ENCODE measurements at places on chromosomes 11 and 22. TPM values are rescaled to one million over a fixed set of nuclear protein-coding genes. Genes with fewer than 3 reads are reported as not detected.
A peak's percentile ranks its signal among the peaks of the same experiment; 100 is the strongest.

DNA sequence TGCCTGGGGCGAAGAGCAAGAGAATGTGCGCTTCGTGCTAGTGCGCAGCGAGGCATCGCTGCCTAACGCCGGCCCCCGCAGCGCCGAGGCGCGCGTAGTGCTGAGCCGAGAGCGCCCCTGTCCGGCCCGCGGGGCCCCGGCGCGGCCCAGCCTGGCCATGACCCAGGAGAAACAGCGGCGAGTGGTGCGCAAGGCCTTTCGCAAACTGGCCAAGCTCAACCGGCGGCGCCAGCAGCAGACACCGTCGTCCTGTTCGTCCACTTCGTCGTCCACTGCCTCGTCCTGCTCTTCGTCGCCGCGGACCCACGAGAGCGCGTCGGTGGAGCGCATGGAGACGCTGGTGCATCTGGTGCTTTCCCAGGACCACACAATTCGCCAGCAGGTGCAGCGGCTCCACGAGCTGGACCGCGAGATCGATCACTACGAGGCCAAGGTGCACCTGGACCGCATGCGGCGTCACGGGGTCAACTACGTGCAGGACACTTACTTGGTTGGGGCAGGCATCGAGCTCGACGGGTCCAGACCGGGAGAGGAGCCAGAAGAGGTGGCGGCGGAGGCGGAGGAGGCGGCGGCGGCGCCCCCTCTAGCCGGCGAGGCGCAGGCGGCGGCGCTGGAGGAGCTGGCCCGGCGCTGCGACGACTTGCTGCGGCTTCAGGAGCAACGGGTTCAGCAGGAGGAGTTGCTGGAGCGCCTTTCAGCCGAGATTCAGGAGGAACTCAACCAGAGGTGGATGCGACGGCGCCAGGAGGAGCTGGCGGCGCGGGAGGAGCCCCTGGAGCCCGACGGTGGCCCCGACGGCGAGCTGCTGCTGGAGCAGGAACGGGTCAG is 1.0 kb downstream of the RASSF10 start:
- peak; percentile 17 for DNase-seq

SLC43A1 gene
- 11.0 TPM for total RNA-seq

TMEM191B gene
- 0.13 TPM for total RNA-seq

- DNase-seq = no peak
Observed at GRCh38 chr11:129331217-129331616, 44.4 kb upstream of the BARX2 start.

- DNase-seq = peak; percentile 90
Observed at GRCh38 chr11:60159868-60160267, 23.0 kb downstream of the MS4A6A start.

- no peak for DNase-seq
Observed at GRCh38 chr11:63858628-63859550, 20.0 kb downstream of the MARK2 start.

EFEMP2 gene
- total RNA-seq = 44.4 TPM

GRCh38 chr11:71976551-71976950 is 22.2 kb upstream of the IL18BP start:
- no peak for DNase-seq

DNA sequence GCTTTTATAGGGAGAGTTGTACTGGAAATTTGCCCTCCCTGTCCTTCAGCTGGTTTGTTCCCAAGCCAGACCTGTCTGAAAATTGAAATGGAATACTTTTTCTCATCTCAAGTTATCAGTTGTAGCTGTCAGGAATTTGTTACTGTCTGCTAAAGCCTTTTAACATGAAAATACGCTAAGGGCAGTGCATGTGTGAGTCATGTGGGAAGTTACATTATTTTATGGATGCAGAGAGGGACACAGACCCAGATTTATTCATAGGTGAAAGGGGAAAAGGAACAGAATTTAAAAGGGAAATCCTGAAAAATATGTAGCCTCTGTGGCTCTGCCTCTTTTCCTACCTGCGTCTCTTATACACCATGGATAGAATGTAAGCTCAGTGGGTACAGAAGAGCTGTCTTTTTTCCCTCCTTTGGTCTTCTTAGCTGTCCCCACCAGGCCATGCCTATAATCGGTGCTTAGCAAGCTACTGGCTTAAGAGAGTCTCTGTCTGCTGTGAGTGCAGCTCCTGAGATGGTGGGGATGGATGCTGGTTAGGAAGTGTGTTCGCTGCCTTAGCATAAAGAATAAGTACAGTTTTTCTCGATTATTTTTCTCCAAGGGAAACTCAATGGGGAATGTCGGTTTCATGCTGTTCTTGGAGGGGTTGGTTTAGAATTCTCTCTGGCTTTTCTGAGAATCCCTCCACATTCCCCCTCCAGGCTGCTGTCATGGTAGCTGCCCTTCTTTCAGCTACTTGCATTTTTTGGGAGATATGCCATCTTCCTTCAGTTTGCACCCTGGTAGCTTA is 166.8 kb downstream of the TEAD1 start:
- DNase-seq = peak; percentile 68

HORMAD2 gene
- not detected for total RNA-seq

MRGPRX3 gene
- total RNA-seq = 0.51 TPM

DNA sequence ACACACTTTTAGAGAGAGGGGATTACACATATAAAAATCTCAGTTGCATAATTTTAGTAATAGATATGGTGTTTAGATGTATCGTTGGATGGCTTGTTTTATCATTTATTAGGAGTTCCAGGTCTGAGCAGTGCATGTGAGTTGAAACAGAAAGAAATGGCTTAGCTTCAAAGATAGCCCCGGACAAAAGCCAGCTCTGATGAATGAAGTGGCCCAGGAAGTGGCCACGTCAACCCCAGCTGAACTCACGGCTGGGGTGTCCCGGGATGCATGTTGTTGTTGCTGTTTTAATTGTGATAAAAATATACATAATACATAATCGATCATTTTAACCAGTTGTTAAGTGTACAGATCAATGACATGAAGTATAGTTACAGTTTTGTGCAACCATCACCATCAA is 1513.6 kb downstream of the BRD1 start:
- DNase-seq = no peak

ESRRA gene
- 56.0 TPM for total RNA-seq

BEST1 gene
- total RNA-seq = 0.13 TPM

NAALADL1 gene
- total RNA-seq = 16.6 TPM

- DNase-seq = no peak
Observed at GRCh38 chr11:20474882-20475517, 87.5 kb downstream of the PRMT3 start.

DNA sequence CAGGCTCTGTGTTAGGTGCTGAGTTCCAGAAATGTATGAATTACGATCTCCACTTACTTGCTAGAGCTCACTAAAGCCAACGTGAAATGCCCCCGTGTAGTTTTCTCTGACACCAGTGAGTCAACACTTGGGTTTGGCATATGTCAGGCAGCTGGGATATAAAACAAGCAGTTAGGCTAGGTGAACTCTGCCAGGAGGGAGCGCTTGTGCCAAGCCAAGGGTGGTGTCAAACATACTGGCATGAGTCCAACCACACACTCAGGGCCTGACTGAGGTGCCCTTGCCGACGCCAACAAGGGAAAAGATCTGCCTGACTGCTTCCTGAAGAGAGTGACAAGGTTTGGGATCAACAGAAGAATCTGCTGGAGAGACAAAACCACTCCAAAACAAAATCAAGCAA is 167.8 kb upstream of the NARS2 start:
- no peak for DNase-seq

DNA sequence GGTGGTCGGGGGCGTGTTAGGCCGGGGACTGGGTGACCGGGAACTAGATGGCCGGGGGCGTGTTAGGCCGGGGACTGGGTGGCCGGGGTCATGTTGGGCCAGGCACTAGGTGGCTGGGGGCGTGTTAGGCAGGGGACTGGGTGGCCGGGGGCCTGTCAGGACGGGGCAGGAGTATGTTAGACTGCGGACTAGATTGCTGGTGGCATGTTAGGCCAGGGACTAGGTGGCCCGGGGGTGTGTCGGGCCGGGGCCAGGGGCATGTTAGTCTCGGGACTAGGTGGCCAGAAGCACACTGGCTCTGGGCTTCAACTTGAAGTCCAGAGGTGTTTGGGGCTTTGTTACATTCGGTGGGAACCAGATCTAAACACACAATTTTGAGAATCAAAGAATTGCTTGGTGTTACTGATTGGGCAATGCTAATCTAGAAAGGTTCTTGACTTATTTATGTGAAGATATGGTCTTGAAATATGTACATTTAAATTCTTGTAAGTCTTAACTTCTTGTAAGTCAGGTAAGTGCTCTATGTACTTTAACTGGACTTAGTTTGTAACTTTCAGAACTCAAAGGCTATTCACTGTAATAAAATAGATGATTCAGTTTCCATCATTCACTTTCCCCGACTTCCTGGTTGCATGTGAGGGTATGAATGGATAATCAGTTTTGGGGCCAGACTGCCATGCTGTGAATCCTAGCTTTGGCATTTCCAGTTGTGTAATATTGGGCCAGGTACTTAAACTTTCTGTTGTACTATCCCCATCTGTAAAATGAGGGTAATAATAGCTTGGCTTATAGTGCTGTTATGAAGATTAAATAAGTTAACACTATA is 1.1 kb downstream of the EXT2 start:
- DNase-seq = peak; percentile 49

DNA sequence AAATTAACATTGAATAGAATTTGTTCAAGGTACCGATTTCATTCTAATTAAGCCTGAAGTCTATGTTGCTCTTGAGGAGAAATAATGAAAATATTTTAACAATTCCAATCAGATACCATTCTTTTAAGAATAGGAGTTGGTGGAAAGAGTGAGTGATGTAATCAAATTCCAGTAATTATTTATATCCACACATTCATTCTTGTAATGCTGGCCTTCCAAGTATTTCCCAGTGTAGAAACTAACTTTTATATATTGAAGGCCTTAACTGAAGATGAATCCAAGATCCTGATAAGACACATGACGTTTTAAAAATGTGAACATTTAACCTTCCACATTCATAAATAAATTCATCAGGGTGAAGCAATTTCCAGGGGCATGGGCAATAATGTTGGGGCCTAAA is 36.6 kb upstream of the PAX6 start:
- no peak for DNase-seq

DNA sequence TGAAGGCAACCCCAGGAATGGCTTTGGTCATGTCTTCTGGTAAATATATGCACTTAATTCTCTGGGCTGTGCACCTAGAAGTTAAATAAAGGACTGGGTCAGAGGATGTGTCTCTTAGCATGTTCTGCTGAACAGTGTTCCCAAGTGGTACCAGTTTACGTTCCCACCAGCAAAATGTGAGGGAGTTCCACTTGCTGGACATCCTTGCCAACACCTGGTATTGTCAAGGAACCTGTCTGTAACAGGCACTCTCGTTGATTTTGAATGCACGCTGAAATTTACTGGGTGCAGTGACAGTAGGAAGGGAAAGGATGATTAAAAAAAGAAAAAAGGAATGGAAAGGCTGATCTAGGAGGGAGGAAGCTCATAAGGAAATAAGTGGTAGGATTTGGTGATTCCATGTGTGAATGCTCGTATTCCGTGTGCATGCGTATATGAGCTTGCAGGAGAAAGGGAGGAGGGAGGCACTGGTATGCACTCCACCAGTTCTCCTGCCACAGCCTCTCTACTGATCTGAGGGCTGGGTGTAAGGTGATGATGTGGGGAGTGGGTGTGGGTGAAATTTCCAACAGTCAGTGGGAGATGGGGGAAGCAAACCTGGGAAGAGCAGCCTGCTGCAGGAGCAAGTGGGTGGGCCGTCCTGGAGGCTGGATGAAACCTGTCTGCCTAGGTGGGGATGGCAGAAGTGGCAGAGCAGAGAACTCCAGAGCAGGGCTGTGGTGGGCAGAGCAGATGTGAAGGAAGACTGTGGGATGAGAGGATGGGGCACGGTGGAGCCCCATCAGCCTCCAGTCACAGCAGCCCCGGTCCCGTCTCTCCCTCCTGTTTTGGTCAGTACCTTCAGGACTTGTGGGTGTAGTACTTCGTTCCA is 15.0 kb downstream of the MED15 start:
- DNase-seq = no peak

TYR gene
- total RNA-seq = not detected

GRCh38 chr11:72646024-72646423 is 28.2 kb downstream of the PDE2A start:
- DNase-seq = no peak

- DNase-seq = no peak
Observed at GRCh38 chr11:20719821-20720220, 50.4 kb downstream of the NELL1 start.

- DNase-seq = no peak
Observed at GRCh38 chr11:97732011-97732632, 1288.6 kb upstream of the CNTN5 start.

PHF21A gene
- 6.7 TPM for total RNA-seq

GRCh38 chr22:30186510-30186909 is 60.0 kb downstream of the LIF start:
- DNase-seq = no peak

- no peak for DNase-seq
Observed at GRCh38 chr11:57763568-57763967, 2.0 kb downstream of the CTNND1 start.

GRCh38 chr11:11532574-11532973 is 89.2 kb downstream of the GALNT18 start:
- DNase-seq = no peak

LRRC55 gene
- total RNA-seq = 0.13 TPM

FADS1 gene
- 39.3 TPM for total RNA-seq

GRIK4 gene
- not detected for total RNA-seq

DNA sequence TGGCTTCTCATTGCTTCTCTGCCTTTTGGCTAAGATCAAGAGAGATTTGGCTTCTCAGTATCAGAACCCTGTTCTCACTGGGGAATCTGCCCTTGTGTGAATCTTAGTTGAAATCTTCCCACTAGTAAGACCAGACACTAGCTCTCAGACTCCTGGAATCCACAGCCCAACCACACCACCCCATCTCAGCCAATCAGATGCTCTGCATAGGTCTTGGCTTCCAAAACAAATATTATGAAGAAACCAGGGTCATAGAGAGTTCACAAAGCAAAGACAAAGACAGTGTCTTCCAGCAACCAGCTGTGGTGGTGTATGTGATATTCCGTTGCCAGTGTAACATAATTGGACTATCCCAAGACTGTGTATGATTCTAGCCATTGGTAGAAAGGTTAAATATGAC is 5.4 kb downstream of the OR8B12 start:
- DNase-seq = no peak

DNA sequence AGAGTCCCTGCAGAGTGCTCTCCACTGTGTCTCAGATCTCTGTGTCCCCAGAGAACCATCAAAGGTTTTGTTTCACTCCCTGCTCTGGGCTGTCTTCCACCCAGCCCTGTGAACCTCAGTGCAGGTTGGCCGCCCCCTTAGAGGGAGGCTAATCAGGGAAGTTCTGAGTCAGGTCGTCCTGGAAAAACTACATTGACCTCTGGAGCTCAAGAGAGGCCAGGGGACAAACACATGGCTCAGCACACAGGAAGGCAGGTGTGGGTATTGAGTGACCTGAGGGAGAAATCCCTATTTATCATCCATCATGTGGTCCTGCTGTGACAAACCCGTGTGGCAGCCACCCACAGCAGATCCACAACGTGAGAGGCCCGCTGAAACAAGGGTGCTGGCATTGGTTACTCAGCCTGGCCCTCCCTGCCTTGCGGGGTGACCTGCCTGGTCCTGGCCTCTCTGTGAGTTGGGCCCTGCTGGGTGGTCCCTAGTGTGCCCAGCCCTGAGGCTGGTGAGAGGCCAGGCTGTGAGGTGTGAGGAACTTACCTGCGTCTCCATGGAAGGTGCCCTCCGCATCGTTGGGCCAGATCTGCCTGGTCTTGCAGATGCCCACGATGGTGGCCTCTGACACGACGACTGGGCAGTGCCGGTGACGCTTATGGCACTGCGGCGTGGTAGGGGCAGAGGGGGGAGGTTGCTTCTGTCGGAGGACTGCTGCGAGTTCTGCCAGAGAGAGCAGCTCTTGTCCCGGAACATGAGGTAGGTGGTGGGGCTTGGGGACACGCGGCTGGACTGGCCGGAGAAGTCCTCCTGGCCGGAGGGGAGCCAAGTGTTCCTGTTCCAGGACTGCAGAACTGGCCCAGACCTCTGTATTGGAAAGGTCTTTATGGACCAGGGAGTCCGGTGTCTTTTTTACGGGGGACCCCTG is 669 bp upstream of the BCR start:
- DNase-seq = peak; percentile 55

- DNase-seq = no peak
Observed at GRCh38 chr11:111265421-111265820, 19.9 kb downstream of the POU2AF2 start.

Measured in dermis microvascular lymphatic vessel endothelial cell (primary cell).